LHCN-M2 (cell line): ENCODE measurements at places on chromosomes 12 and 14. TPM values are rescaled to one million over a fixed set of nuclear protein-coding genes. Genes with fewer than 3 reads are reported as not detected.

The VASH1 gene
- total RNA-seq, result 0.90 and 1.8 TPM in 2 replicates

The CCDC77 gene
- 25.2 and 31.8 TPM in 2 replicates for total RNA-seq

The ZBTB1 gene
- total RNA-seq, result 51.2 and 54.2 TPM in 2 replicates

The ARG2 gene
- total RNA-seq, result 0.80 and 3.1 TPM in 2 replicates

The ETFBKMT gene
- 1.7 and 3.1 TPM in 2 replicates for total RNA-seq

The CRIP1 gene
- total RNA-seq, result not detected in 2 replicates

The A2ML1 gene
- total RNA-seq, result not detected in 2 replicates

The TMEM179 gene
- not detected in 2 replicates for total RNA-seq

The PRPH gene
- total RNA-seq, result 0.11 and 0.26 TPM in 2 replicates

The LRRC43 gene
- not detected in 2 replicates for total RNA-seq

The RAPGEF3 gene
- 0.96 and 1.8 TPM in 2 replicates for total RNA-seq

The GLIPR1L2 gene
- total RNA-seq, result 0.32 and 0.92 TPM in 2 replicates

The DUSP6 gene
- total RNA-seq, result 28.3 and 31.6 TPM in 2 replicates

The OXA1L gene
- total RNA-seq, result 80.6 and 83.2 TPM in 2 replicates

The DNAH10 gene
- total RNA-seq, result under 0.01 TPM in 1 of 2 replicates, not detected in the other

The IL31 gene
- not detected in 2 replicates for total RNA-seq

The KRT71 gene
- not detected in 2 replicates for total RNA-seq

The CHST11 gene
- 3.4 and 4.6 TPM in 2 replicates for total RNA-seq

The SMIM41 gene
- total RNA-seq, result not detected in 2 replicates

The SYNDIG1L gene
- not detected in 2 replicates for total RNA-seq
